ENCODE measurements at places on chromosomes 6 and 20. TPM values are rescaled to one million over a fixed set of nuclear protein-coding genes. Genes with fewer than 3 reads are reported as not detected.

SLC44A4 gene
- total RNA-seq = 0.12 TPM

STX16 gene
- total RNA-seq = 63.5 TPM

PSMA7 gene
- 389 TPM for total RNA-seq

PAK5 gene
- total RNA-seq = not detected

PTK6 gene
- not detected for total RNA-seq

BMP5 gene
- not detected for total RNA-seq

CDH4 gene
- total RNA-seq = 0.81 TPM

LBP gene
- total RNA-seq = not detected

TMEM74B gene
- 1.1 TPM for total RNA-seq

SPATA25 gene
- total RNA-seq = not detected

SLC17A5 gene
- 15.2 TPM for total RNA-seq

CEP85L gene
- total RNA-seq = 12.0 TPM

PDE7B gene
- total RNA-seq = 21.3 TPM

ADGRF5 gene
- total RNA-seq = 37.9 TPM

WFDC5 gene
- not detected for total RNA-seq

SLC17A1 gene
- not detected for total RNA-seq

CD93 gene
- total RNA-seq = 413 TPM

RAB32 gene
- 78.3 TPM for total RNA-seq

CST7 gene
- total RNA-seq = not detected

BCAS4 gene
- 1.5 TPM for total RNA-seq

CASS4 gene
- not detected for total RNA-seq

DEFB123 gene
- not detected for total RNA-seq

B3GAT2 gene
- not detected for total RNA-seq

MDFI gene
- 45.8 TPM for total RNA-seq

C6orf15 gene
- not detected for total RNA-seq

KIZ gene
- 9.6 TPM for total RNA-seq

BPI gene
- not detected for total RNA-seq

GTSF1L gene
- not detected for total RNA-seq

RNF39 gene
- total RNA-seq = not detected

SMPDL3A gene
- total RNA-seq = 4.1 TPM

RAD21L1 gene
- not detected for total RNA-seq

COL20A1 gene
- not detected for total RNA-seq

HAO1 gene
- total RNA-seq = not detected

MYMX gene
- total RNA-seq = not detected

SSTR4 gene
- not detected for total RNA-seq

KIF6 gene
- not detected for total RNA-seq

GABRR1 gene
- total RNA-seq = not detected

NUP43 gene
- 49.0 TPM for total RNA-seq

OPRM1 gene
- not detected for total RNA-seq

ZCCHC3 gene
- 22.0 TPM for total RNA-seq

LST1 gene
- total RNA-seq = 2.0 TPM

DOK5 gene
- total RNA-seq = 5.7 TPM

OPRL1 gene
- 1.9 TPM for total RNA-seq

BMP2 gene
- 11.1 TPM for total RNA-seq

OR2H1 gene
- total RNA-seq = not detected

PCMT1 gene
- 95.0 TPM for total RNA-seq

CCN5 gene
- not detected for total RNA-seq

HLA-DMA gene
- total RNA-seq = 1.2 TPM

FAM184A gene
- total RNA-seq = 0.95 TPM

Measured in endothelial cell of umbilical vein (primary cell).